Trophoblast cell (in vitro differentiated cells and primary cell): ENCODE measurements at places on chromosomes 4 and X.

DNA sequence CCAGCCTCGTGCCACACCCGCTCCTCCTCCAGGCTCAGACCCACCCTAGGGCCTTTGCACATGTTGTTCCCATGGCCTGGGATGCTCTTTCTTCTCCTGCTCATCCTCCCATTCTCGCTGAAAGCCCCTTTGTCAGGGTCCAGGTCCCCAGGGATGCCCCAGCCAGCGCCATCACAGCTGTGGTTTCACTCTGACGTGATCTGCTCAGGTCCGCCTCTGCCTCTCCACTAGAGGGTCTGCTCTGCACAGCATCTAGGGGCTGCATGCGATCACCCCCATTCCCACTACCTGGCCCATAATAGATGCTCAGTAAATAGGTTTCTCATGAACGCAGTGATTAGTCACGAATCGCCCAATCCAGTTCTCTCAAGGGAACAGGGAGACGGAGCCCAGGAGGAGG is 222.5 kb downstream of the AFAP1 start:
- H3K27me3 ChIP-seq: no peaks in the 10 kb centered on the region
- no peak overlapping the region for H3K4me3 ChIP-seq
- DNase-seq: no peak
- no peak overlapping the region for H3K27ac ChIP-seq

GRCh38 chr4:31193521-31193920 is 473.4 kb downstream of the PCDH7 start:
- no peaks in the 10 kb centered on the region for H3K27me3 ChIP-seq
- no peak overlapping the region for H3K4me3 ChIP-seq
- H3K27ac ChIP-seq: no peak overlapping the region
- no peaks in the 10 kb centered on the region for H3K36me3 ChIP-seq

DNA sequence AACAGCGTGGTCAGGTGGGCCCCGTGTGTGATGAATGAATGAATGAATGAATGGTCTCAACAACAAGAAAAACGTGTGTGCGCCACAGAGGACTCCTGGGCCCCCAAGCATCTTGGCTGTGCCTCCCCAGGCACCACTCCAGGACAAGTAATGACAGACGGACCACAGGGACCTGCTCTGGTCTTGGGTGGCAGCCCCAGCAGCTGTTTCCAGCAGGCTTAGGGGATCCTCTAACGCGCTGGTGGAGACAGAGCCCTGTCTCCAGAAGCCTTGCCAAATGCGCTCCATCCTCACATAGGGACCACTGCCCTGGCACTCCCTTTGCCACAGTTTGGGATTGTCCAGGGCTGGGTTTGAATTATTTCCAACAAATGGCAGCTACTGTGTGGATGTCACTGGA is 39.1 kb downstream of the PSAPL1 start:
- no peak for DNase-seq
- no peaks in the 10 kb centered on the region for H3K36me3 ChIP-seq
- no peaks in the 10 kb centered on the region for H3K27me3 ChIP-seq
- no peaks in the 10 kb centered on the region for H3K4me1 ChIP-seq
- H3K27ac ChIP-seq: no peak overlapping the region

DNA sequence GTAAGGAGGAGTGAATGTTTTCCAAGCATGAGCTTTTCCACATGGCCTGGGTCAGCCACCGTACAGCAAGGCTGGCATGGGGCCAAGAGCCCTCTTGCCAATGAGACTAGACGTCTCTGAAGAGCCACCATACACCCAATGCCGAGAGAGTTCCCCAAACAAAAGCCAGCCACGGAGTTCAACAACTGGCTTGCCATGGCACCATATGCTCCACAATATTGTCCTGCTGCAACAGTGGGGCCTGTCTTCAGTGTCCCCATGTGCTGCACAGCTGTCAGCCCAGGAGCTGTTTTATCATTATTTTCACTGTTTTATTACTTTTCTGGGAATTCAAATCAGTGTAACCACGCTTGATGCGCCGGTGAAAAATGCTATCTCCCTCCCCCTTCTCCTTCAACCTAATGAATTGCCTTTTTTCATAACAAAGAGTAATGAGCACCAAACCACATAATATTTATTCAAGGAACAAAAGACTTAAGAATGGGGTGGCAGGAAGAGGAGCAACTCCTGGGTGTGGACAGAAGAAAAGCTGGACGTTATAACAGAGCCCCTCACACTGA is 18.4 kb downstream of the MAML3 start:
- no peak overlapping the region for H3K4me3 ChIP-seq
- peaks cover 13% of the 10 kb centered on the region for H3K4me1 ChIP-seq
- H3K27ac ChIP-seq: no peak overlapping the region
- no peaks in the 10 kb centered on the region for H3K36me3 ChIP-seq
- no peaks in the 10 kb centered on the region for H3K27me3 ChIP-seq
- DNase-seq: no peak

- DNase-seq: no peak
- H3K4me3 ChIP-seq: no peak overlapping the region
- peaks cover 4% of the 10 kb centered on the region for H3K4me1 ChIP-seq
- H3K27me3 ChIP-seq: no peaks in the 10 kb centered on the region
- no peaks in the 10 kb centered on the region for H3K36me3 ChIP-seq
- no peak overlapping the region for H3K27ac ChIP-seq
Observed at GRCh38 chr4:82678051-82678450, 116.3 kb upstream of the TMEM150C start.

- H3K36me3 ChIP-seq: no peaks in the 10 kb centered on the region
- DNase-seq: no peak
- no peaks in the 10 kb centered on the region for H3K4me1 ChIP-seq
- H3K27me3 ChIP-seq: peaks cover 95% of the 10 kb centered on the region
Observed at GRCh38 chr4:13537011-13537831, 7.1 kb downstream of the NKX3-2 start.

GRCh38 chr4:6476893-6477292 is 4.5 kb upstream of the PPP2R2C start:
- H3K4me1 ChIP-seq: peaks cover 2% of the 10 kb centered on the region
- H3K4me3 ChIP-seq: no peak overlapping the region
- H3K36me3 ChIP-seq: no peaks in the 10 kb centered on the region
- H3K27ac ChIP-seq: no peak overlapping the region

DNA sequence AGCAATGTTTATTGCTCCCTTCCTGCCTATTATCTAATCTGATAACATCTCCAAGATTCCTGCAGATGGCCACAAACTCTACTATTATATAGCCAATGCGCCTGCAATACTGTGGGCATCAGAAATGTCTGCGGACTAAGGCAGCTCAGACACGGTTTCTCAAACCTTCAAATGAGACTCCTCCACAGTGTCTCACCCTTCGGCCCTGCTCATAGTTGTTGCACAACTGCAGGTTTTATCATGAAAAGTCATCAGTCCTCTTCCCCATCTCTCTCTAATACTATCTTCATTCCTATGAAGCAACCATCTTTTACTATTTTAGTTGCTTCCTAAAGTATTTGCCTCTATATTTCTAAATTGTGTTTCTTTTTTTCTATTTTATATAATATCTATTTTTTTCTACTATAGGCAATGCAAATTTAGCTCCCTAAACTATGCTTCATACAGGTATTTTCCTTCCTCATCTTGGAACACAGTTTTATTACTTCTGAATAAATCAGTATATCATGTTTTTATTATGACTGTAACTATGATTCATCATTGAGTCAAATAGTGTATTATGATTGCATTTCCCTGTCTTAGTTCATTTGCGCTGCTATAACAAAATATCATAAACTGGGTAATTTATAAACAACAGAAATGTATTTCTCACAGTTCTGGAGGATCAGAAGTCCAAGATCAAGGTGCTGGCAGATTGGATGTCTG is 129.7 kb upstream of the EDNRA start:
- no peak overlapping the region for H3K27ac ChIP-seq

DNA sequence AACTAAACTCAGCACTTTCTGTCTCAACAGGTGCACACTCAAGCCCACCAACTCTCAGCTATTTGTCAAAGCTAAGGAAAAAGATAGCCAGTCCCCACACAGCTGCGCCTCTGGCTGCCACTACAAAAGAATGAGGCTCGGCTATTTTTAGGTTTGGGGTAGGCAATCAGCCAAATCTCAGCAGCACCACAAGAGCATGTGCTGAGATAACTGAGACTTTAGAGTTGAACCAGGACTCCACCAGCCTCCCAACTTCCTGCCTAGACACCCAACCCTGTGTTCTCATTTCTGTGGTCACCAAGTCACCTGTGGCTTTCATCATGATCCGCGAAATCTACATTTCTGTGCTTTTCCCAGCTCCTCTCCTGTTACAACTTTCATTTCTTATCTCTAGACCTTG is 28.0 kb downstream of the DMD start:
- DNase-seq: no peak
- H3K27me3 ChIP-seq: no peaks in the 10 kb centered on the region
- no peak overlapping the region for H3K4me3 ChIP-seq
- no peaks in the 10 kb centered on the region for H3K36me3 ChIP-seq
- H3K4me1 ChIP-seq: peaks cover 2% of the 10 kb centered on the region

GRCh38 chr4:111064342-111064993 is 441.6 kb upstream of the PITX2 start:
- peak overlapping the region; percentile 48 for H3K27ac ChIP-seq
- no peaks in the 10 kb centered on the region for H3K36me3 ChIP-seq
- H3K27me3 ChIP-seq: no peaks in the 10 kb centered on the region
- no peak for DNase-seq
- H3K4me1 ChIP-seq: peaks cover 5% of the 10 kb centered on the region

GRCh38 chr4:1072830-1073446 is 40.4 kb downstream of the RNF212 start:
- H3K4me1 ChIP-seq: no peaks in the 10 kb centered on the region
- H3K4me3 ChIP-seq: no peak overlapping the region
- no peak overlapping the region for H3K27ac ChIP-seq
- H3K36me3 ChIP-seq: no peaks in the 10 kb centered on the region
- DNase-seq: no peak
- no peaks in the 10 kb centered on the region for H3K27me3 ChIP-seq

GRCh38 chr4:158845311-158846041 is 76.7 kb downstream of the FNIP2 start:
- no peak overlapping the region for H3K4me3 ChIP-seq
- H3K27ac ChIP-seq: no peak overlapping the region
- H3K27me3 ChIP-seq: no peaks in the 10 kb centered on the region
- DNase-seq: no peak
- H3K36me3 ChIP-seq: no peaks in the 10 kb centered on the region
- H3K4me1 ChIP-seq: no peaks in the 10 kb centered on the region

DNA sequence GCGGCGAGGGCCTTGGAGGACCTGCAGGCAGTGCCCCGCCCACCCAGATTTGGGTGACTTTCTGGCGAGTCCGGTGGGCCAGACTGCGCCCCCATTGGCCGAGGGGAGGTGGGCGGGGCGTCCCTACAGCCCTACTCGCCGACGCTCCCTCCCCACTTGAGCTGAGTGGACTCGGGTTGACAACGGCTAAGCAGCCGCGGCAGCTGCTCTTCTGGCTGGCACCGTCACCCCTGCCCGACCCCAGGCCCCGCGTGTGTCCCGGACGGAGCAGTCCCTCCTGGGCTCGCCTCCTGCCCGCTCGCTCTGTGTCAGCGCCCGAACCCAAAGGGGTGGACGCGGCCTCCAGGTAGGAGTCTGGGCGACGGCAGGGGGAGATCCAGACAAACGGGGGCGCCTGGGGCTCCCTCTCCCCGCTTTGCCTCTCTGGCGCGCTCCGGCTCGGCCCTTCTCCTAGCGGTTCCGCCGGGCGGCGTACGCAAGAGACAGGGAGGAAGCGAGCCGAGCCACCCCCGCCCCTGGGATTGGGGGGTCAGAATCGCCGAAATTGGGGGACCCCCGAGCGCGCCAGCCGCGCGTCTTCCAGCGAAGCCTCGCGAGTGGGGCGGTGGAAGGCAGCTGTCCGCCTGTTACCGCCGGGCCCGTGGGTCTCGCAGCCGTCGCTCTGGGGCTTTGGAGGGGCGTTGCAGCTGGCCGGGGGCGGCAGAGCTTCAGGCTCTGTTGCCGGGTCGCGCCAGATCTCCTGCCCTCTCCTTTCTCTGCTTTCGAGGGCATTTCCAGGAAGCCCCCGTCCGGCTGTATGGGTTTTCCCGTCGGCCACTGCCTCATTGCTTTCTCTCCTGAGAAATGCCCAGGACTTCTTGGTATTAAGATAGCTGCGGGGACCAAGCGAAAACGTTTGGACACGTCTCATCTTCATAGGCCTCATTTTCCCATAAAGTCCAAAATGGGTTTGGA is 46.3 kb downstream of the STARD8 start:
- no peak overlapping the region for H3K27ac ChIP-seq
- peak overlapping the region; percentile 77 for H3K4me3 ChIP-seq
- peak; percentile 42 for DNase-seq
- no peaks in the 10 kb centered on the region for H3K36me3 ChIP-seq
- no peaks in the 10 kb centered on the region for H3K27me3 ChIP-seq

GRCh38 chrX:132819711-132820264 is 138.6 kb downstream of the HS6ST2 start:
- H3K4me1 ChIP-seq: no peaks in the 10 kb centered on the region
- no peak for DNase-seq
- no peaks in the 10 kb centered on the region for H3K36me3 ChIP-seq

GRCh38 chr4:99652596-99653436 is 4.8 kb downstream of the C4orf54 start:
- no peak overlapping the region for H3K4me3 ChIP-seq
- no peak overlapping the region for H3K27ac ChIP-seq
- no peaks in the 10 kb centered on the region for H3K4me1 ChIP-seq
- H3K36me3 ChIP-seq: no peaks in the 10 kb centered on the region

DNA sequence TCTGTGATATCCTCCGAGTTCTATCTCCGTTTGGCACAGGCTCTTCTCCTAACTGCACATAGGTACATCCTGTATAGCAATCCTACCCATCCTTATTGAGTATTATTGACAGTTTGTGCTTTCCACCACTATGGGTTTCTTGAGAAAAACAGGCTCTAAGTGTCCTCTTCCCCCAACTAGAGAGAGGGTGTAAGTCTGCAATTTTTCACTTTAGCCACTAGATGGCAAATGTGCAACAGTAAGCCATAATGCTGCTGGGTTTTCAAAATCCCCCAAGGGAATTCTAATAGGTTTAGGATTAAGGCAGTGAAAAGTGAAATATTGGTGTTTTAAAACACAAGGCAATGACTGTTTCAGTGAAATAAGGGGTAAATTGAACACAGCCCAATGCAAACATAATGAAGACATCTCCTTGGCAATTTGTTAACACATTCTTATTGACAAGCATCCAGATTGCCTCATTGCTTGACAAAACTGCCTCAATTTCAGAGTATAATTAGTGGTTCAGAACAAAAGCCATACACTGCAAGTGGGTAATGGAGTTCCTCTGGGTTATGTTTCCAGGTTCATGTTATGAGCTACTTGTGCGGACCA is 239.0 kb upstream of the HTR2C start:
- H3K4me1 ChIP-seq: no peaks in the 10 kb centered on the region
- no peak overlapping the region for H3K27ac ChIP-seq
- H3K36me3 ChIP-seq: no peaks in the 10 kb centered on the region
- H3K4me3 ChIP-seq: no peak overlapping the region
- no peaks in the 10 kb centered on the region for H3K27me3 ChIP-seq
- peak; percentile 61 for DNase-seq

- H3K27me3 ChIP-seq: no peaks in the 10 kb centered on the region
- no peak overlapping the region for H3K4me3 ChIP-seq
- H3K4me1 ChIP-seq: no peaks in the 10 kb centered on the region
- H3K27ac ChIP-seq: no peak overlapping the region
Observed at GRCh38 chr4:57945298-57945697, 835.1 kb upstream of the IGFBP7 start.
